ENCODE measurements at places on chromosomes 12 and 14.

DNA sequence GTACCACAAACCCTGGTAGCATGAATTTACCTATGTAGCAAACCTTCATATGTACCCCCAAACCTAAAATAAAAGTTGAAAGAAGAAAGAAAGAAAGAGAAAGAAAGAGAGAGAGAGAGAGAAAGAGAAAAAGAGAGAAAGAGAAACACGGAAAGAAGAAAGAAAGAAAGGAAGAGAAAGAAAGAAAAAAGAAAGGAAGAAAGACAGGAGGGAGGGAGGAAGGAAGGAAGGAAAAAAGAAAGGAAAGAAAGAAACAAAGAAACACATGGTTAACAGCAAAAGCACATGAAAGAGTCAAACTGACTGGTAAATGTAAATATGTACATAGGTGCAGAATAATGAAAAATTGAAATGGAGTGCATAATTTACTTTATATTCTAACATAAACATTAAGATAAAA lies 903.4 kb downstream of the LRFN5 start:
- DNase-seq = no peak

GRCh38 chr12:95197636-95198035 lies 19.6 kb downstream of the FGD6 start:
- no peak for DNase-seq

- DNase-seq = no peak
These were observed 12.3 kb upstream of the RPS6KL1 start for GRCh38 chr14:74935360-74935680.

DNA sequence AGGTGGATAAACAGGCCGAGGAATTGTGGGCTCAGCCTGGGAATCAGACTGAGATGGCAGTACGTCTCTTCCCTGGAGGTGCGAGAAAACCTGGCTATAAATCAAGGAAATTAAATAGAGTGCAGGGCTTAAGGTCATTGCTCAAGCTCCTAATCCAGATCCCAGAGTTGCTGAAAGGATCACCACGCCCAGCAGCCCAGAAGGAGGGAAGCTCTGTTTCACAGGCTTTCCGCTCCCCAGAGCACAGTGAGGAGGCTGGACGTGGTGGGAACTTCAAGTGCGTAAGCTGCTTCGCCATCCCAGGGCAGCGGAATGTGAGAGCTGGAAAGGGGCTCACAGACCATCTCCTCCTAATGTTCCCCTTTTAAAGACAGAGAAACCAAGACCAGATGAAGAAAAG lies 651.6 kb upstream of the TBX3 start:
- no peak for DNase-seq

DNA sequence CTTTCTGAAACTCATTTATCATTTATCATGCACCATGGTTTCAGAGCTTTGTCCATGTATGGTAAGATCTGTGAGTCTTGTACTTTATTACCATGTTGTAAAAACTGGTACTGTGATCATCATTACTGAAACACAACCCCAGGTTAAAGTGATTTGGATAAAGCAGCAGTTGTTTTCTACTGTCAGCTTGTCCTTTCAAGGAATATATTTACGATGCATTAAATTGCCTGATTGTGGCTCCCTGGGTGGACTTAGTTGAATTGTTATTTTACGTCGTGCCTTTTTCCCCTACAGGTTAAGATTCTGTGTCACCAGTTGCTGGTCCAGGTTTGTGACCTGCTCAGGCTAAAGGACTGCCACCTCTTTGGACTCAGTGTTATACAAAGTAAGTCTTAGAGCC lies 46.1 kb downstream of the FRMD6 start:
- DNase-seq = no peak

- no peak for DNase-seq
These were observed 6.2 kb upstream of the PLEKHH1 start for GRCh38 chr14:67526676-67527459.

- DNase-seq = no peak
These were observed 77.7 kb downstream of the NTS start for GRCh38 chr12:85951823-85952222.

DNA sequence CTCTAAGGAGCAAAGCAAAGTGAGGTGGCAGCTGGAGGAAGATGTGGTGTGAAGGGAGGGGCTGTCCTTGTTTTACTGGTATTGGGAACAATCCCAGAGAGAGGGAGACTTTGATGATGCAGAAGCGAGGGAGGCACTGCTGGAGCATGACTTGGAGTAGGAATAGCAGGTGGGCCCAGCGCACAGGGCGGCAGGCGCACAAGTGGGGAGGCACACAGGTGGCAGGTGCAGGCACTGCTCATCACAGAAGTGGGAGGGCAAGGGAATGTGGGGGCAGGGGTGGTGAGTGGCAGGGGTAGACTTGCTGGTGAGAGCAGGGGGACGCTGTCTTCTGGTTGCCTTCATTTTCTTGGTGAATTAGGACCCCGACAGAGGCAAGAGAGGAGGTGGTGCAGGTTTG lies 11.5 kb upstream of the IFI27 start:
- DNase-seq = no peak

DNA sequence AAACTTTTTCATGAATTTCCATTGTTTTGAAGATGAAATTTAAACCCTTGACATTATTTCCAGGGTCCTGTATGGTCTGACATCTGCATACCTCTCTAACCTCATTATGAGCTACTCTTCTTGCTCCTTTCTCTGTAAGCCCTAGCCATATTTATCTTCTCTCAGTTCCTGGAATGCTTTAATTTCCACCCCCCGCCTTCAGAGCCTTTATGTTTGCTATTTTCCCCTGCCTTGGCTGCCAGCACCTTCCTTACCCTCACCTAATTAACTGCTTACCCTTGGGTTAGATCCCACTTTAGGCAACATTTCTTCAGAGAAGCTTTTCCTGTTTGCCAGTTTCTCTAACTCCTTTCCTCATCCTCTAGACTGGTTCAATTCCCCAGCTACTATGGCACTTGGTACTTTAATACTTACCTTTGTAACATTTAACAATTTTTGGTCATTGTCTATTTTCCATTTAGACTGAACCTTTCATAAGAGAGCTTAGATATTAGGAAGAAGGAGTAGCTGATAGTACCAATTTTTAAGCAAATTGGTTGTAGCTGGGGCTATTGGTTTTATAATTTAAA lies 6.0 kb downstream of the STYX start:
- DNase-seq = no peak

DNA sequence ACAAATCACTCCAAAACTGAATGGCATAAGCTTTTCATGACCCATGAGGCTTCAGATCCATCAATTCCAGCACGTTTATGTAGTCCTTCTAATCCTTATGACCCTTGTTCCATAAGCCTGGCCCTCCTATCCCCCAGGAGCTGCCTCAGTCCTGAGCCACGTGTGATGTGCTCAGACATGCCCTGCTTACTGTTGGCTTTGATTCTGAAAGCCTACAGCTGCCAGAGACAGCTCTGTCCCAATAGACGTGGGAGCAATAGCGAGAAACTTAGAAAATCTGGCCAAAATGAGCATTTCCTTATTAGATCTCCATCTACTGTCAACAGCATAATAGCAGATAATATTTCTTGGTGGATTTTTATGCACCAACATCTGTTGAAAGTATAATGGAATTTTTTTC lies 33.2 kb downstream of the DUSP6 start:
- DNase-seq = no peak

GRCh38 chr12:40197590-40197989 lies 27.2 kb upstream of the LRRK2 start:
- no peak for DNase-seq

DNA sequence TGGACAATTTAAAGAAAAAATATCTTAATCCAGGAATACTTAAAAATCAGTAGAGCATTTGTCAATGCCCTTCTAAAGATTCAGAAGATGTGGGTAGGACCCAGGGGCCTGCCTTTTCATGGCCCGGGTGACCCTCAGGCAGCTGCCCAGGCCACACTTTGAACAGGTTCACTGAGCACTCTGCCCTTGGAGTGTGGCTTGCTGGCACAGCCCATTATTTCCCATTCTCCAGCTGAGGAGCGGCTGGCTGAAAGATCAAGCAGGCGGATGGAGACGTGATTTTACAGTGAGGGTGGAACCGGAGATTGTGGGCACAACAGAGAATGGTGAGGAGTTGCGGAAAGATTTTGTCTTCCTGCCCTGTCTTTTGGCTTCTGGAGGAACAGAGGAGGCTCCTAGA lies 7.1 kb upstream of the PRPH start:
- no peak for DNase-seq

GRCh38 chr14:58574623-58575022 lies 63.1 kb upstream of the DACT1 start:
- no peak for DNase-seq

- DNase-seq = no peak
These were observed 243.5 kb upstream of the DAAM1 start for GRCh38 chr14:58944968-58945356.

DNA sequence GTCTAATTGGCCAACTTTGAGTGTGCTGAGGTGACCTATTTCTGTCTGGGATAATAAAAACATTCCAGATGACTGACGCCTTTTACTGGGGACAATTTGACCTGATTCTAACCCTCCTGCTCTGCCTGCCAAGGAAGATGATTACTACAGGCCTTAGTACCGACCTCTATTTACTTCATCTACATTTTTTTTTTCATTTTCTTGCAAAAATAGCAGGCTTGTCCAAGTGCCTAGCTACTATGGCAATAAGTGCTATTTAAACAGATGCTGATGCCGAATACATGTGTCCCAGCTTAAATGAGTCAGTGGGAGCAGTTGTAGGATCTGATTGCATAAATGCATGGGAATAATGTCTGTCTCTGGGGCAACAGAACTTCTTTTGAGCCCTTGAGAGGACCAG lies 254.3 kb downstream of the RGS6 start:
- no peak for DNase-seq

DNA sequence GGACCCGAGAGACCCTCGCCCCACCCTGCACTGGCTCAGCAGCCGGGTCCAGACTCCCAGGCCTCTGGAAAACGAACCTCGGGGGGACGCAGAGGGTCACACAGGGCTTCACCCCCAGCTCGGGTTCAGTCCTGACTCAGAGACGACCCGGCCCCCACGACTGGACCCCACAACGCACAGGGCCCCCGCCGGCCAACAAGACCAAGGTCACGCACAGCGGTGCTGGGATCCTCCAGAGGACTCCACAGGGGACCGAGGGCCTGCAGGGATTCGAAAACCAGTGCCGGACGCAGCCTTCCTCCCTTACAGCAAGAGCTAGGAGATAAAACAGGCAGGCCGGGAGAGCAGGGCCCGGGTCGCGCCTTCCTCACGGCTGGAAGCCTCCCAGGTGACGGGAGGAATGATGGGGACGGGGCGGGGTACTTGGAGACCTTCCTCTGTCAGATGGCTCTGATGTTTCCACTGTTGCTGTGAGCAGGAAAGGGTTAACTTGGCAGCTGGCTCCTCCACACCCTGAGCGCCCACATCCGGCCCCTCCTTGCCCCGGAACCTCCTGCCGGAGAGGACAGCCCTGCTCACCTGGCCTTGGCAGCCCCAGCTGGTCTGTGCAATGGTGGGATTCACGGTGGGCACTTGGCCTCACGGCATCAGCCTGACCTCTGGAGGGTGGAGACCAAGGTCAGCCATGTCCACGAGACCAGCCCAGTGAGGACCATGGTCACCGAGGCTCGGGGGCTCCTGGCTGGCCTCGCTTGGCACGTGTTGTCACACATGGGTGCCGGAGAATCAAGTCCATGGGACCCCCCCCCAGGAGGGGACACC lies 46.2 kb downstream of the GALNT9 start:
- no peak for DNase-seq

- DNase-seq = no peak
These were observed 3.8 kb downstream of the RILPL1 start for GRCh38 chr12:123529686-123530085.

DNA sequence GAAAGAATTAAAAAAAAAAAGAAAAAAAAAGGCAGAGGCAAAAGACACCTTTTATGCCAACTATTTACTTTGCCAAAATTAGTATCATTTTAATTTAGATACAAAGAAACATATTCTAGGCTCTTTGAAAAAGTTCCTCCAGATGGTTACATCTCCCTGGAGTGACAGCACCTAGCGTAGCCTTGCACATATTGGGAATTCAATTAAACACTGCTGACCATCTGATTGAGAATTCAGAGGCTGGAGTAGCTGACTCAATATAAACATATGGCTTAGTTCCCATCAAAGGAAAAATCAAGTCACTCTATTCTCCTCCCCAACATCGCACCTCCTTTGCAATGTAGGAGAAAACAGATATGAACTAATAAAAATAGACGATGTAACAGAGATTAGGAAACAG lies 36.4 kb downstream of the ANKS1B start:
- no peak for DNase-seq

- DNase-seq = no peak
These were observed 12.9 kb upstream of the DCD start for GRCh38 chr12:54661048-54661447.

GRCh38 chr14:104724981-104725771 lies 1.1 kb downstream of the ADSS1 start:
- DNase-seq = no peak

DNA sequence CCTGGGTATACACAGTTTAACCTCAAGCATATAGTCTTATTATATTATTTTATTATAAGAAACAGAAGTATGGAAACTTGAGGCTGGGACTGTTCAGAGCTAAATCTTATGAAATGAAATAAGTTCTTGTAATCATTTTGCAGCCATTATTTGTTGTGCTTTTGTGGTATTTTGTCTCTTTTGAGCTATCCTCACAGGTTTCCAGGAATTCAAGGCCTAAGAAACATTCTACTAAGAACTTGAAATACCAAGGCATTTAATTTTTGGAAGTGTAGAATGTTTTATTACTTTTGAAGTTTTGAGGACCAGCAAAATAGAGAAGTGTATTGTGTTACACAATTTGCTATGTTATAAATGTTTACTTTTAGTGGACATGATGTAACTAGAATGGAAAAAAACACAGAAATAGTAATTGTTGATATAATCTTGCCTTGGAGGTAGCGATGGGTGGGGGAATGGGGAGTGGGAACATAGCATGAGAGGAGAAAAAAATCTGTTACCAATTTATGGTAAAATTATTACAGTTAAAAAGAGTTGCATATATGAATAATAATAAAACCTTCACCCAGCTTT lies 81.7 kb downstream of the CRADD start:
- no peak for DNase-seq
